ENCODE measurements at places on chromosomes 11 and 22.
A peak's percentile ranks its signal among the peaks of the same experiment; 100 is the strongest.

- DNase-seq, result no peak
Observed at GRCh38 chr11:93906486-93906885, 56.1 kb upstream of the VSTM5 start.

DNA sequence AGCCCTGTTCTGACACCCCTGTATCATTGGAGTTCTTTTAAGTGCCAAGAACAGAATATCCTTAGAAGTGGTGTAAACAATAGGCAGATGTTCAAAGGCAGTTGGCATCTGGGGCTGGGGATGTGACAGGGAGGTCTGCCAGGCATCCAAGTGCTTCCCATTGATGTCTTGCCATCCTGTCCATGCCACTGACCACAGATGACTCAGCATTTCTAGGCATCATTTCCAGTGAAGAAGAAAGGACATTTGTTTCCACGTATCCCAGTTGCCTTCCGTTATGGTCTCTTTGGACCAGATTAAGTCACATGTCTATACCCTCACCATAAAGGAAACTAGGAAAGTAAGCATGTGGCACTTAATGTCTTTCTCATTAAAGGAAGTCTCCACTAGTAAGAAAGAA lies 76.7 kb upstream of the BARX2 start:
- DNase-seq, result no peak

- DNase-seq, result peak; percentile 23
Observed at GRCh38 chr11:18700375-18700774, 1.8 kb downstream of the TMEM86A start.

DNA sequence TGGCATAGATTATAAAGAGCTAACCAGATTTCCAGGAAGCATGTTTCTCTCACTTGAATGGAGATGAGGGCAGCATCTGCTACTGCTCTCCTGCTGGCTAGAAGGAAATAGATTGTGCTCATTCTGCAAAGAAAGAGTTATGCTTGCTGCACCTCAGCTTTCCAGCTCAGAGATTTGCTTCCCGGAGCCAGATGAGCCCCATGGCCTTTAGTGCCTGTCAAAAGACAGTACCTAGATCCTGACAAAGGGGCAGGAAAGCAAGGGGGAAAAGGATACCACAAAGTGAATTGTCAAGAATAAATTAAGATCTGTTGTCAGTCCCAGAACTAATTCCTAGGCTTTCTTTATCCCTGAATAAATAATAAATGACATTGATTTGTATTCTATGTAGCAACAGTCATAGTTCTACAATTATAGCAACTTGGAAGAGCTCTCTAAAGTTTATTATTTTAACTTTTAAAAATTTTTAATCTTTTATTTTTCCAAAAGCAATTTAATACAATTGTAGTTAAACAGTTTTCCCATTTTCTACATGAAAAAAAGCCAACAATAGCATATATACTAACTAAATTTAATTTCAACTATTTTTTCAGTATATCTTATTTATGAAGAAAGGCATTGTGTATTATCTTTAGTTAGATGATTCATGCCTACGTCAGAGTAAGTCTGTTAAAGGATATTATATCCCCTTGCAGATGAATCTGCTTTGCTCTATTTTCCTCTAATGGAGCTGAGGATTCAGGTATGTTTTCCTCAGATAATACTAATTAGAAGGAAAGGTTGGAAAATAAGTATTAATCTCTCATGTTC lies 306.1 kb upstream of the DDI1 start:
- no peak for DNase-seq

Data from suppressor macrophage treated with lipopolysaccharide for 4 hours (primary cell).